ENCODE measurements at places on chromosomes 3 and 15. TPM values are rescaled to one million over a fixed set of nuclear protein-coding genes. Genes with fewer than 3 reads are reported as not detected.

Gene SCAANT1
- total RNA-seq = not detected

Gene GPR62
- 0.38 TPM for total RNA-seq

Gene VEPH1
- 31.8 TPM for total RNA-seq

Gene CPNE4
- total RNA-seq = 4.1 TPM

Gene EPHA3
- total RNA-seq = 0.21 TPM

Gene ROPN1
- total RNA-seq = 0.27 TPM

Gene MEGF11
- total RNA-seq = 1.3 TPM

Gene KBTBD12
- total RNA-seq = 0.23 TPM

Gene TRH
- total RNA-seq = not detected

Gene PLA1A
- total RNA-seq = not detected

Gene SMCO1
- not detected for total RNA-seq

Gene DNAH12
- not detected for total RNA-seq

Gene SLCO2A1
- total RNA-seq = 1.6 TPM

Gene CTSH
- 19.7 TPM for total RNA-seq

Gene FAM107A
- total RNA-seq = 1.0 TPM

Gene CCDC39
- 0.52 TPM for total RNA-seq

Gene C3orf20
- total RNA-seq = not detected

Data from GM23338 (cell line).